ENCODE measurements at places on chromosomes 12 and 14.

DNA sequence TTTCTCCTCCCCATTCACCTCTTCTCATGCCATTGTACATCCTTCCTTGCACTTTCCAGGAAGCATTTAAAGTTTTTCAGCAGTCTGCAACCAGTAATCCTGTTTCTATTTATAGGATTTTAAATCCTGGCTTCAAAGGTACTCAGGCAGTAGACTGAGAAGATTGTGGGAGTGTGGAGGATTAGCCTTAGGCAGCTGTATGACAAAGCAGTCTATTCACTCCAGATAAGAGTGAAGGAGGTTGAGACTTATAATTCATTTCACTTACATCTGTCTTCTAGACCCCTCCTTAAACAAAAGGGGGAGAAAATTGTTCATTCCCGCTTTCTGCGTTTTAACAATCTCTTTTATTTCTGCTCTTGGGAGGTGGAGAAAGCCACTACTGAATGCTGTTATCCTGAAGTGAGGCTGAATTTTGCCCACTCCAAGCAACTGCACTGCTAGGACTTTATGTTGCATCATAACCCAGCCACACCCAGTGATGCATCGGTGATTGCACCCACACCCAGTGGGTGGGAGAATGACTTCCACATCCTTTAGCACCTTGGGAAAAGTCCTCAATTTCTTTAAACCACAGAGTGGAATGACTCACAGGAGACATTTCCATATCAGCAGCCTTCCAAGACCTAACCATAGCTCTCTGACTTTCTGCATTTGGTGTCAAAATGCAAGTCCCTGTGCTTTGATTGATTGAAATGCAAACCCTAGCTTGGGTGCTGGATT lies 382.5 kb upstream of the ATP2B1 start:
- no peak for DNase-seq

GRCh38 chr12:116916714-116917114 lies 6.0 kb downstream of the FBXW8 start:
- DNase-seq: no peak

- DNase-seq: no peak
Measured at GRCh38 chr12:66964629-66965028, 285.8 kb upstream of the GRIP1 start.

- DNase-seq: no peak
Measured at GRCh38 chr12:7197841-7198240, 8.4 kb downstream of the PEX5 start.

GRCh38 chr12:54975272-54975671 lies 9.3 kb downstream of the TESPA1 start:
- DNase-seq: no peak

- no peak for DNase-seq
Measured at GRCh38 chr12:96366381-96366654, 33.9 kb downstream of the CDK17 start.

- DNase-seq: no peak
Measured at GRCh38 chr12:13194401-13195110, 2.0 kb upstream of the EMP1 start.

GRCh38 chr12:45088608-45089007 lies 37.7 kb upstream of the DBX2 start:
- no peak for DNase-seq

DNA sequence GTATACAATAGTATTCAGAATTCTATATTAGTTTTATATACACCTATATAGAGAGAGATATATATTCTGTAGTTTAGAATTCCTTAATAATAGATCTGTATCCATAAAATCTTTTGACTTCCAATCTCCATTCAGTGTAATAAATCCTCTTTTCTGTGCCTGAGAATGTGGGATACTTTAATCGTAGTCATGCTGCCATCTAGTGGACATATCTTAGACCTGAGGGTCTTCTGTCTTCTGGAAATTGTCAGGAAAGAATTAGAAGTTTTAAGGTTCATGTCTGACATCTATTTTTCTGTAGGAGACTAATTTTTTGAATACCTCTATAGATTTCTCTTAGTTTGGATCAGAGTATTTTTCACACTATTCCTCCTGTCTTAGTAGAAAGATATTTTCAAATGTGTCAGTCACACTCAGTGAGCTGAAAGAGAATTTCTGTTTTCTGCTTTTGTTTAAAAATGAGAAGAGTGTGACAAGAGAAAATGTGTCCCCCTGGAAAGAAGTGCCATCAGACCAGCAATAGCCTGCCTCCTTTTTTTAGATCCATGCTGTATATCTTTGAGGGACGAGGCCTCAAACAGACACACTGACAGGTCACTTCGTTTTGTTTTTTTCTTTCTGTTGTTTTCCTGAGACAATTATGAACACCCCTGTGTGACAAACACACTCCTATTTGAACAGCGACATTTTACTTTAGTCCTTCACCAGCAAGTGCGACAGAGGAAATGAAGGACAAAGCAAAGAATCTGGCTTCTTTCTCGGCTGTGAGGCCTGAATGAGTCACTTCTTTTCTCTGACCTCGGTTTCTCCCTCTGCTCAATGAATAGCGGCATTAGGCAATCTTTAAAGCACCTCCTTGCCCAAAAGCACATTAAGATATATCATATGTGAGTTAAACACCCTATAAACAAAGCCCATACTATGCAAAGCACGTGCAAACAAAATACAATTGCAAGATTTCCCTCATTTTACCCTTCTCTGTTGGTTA lies 96.3 kb downstream of the GALC start:
- no peak for DNase-seq

DNA sequence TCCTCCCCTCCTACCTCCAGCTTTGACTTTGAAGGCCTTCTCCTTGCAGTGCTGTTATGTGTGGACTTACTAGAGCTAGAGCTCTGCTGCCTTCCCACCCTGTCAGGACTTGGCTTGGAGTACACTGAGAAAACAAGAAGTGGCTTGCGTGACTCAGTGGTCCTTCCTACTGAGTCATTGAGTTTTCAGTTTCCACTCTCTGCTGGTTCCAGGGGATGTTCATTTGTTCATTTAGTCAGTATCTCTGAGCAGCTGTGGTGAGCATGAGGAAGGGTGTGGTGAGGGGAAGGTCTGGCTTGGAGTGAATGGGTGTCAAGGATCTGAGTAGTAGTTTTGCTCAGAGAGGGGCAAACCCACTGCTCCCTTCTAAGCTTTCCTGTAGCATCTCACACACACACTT lies 17.2 kb upstream of the ELK3 start:
- DNase-seq: no peak

GRCh38 chr12:3256103-3256631 lies 179.0 kb downstream of the TSPAN9 start:
- DNase-seq: no peak

DNA sequence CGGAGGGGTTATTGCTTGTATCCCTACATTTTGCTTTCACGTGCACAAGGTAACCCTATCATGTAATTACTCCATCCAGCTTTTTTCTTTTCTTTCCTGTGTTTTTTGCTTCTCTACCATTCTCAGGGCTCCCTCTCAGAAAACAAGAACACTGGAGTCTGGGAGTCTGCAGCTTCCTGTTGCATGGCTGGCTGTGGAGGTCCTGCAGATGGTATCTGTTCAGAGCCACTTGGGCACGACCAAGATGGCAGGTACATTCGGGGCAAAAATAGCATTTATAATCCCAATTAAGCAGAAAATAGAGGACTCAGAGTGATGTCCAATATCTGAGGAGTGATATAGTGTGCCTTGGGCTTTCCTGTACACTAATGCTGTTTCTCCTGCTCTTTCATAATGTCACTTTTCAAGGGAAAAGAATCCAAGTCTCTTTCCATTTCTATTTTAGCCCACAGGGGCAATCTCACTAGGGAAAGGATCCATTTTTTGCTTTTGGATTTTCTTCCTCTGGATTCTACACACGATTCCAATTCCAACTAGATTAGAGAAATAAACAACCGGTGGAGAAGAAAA lies 3.2 kb upstream of the NUMB start:
- DNase-seq: no peak

GRCh38 chr12:99567072-99567471 lies 80.5 kb upstream of the GARIN6 start:
- DNase-seq: no peak

DNA sequence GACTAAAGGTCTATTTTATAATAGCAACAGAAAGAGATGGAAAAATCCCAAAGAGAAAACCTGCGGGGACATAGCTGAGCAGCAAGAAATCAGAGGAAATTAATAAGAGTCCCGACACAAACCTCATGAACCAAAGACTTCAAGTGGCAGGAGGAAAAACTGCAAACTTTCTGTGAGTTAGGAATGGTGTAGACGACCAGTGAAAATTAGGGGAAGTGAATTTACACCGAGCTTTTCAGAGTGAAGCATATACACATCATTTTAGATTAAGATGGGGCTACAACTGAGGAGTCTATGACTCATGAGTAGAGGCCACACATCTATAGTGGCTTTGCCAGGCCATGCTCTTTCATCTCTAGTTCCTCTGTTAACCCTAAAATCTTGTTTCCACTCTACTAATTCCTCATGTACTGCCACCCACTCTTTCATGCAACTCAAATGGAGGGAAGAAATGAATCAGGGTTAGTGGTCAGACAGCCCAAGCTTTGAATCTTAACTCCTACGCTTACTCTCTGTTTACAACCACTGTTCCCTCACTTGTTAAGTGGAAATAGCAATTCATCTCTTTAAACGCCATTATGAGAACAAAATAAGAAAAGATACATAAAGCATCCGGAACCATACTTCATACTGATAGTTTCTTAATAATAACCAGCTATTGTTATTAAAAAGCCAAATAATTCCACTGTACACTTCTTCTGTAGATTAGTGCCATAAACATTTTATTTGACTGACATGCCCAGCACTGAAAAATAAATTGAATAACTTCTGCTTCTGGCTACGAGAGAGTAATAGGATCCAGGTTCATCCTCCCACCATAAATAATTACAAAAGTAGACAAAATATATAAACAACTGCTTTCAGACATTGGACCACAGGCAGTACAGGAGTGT lies 219.3 kb downstream of the RMST start:
- DNase-seq: no peak

GRCh38 chr14:73613046-73613383 lies 698 bp downstream of the ACOT6 start:
- DNase-seq: no peak

- DNase-seq: no peak
Measured at GRCh38 chr14:50451854-50452253, 55.2 kb upstream of the CDKL1 start.

DNA sequence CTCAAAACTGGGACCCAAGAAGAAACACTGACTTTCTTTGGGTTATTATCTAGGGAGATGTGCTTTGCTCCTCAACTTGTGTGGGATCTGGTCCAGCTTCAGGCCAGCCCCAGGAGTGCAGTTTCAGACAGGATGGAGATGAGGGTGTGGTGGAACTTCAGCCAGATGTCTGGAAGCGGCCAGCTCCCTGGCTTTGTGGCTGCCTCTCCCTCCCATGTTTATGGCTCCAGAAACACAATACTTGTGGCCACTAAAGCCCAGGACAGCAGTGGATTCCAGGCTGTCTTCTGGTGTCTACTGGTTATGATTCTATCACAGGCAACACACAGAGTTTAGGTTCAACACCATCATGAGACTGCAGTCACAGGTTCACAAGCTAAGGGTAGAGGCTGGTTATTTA lies 44.2 kb upstream of the EMP1 start:
- no peak for DNase-seq

- no peak for DNase-seq
Measured at GRCh38 chr12:123934829-123935228, 37.8 kb downstream of the CCDC92 start.

DNA sequence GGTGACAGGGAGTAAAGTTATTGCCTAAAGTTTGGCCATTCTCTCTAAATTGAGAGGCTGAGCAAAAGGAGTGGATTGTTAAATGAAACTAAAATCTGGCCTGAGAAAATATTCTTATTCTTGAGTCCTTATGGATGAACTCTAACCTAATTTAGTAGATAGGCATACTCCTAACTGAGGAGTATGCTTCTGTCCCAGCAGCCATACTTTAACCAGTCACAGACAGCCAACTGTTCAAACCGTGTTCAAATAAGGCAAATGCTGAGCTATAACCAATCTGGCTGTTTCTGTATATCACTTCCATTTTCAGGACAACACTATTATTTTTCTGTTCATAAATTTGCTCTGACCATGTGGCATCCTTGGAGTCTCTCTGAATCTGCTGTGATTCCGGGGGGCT lies 75.9 kb upstream of the RERGL start:
- no peak for DNase-seq

- no peak for DNase-seq
Measured at GRCh38 chr14:67900231-67900630, 80.7 kb downstream of the RAD51B start.

DNA sequence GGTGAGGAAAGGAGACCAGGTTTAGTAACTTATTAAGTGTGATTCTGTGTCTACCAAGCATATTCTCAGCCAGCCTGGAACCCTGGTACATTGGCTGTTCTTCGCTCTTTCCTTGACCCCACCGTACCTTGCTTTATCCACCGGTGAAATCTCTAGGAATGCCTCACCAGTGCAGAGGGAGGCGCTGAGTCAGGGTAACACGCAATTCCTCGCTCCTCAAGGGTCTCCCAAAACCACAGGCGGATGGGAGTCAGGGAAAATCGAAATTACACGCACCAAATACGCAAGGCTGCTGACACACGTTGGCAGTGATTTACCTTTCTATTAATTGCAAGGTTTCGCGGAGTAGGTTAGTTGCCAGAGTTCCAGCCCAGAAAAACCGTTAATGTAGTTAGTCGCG lies 845 bp downstream of the L3HYPDH start:
- DNase-seq: no peak

GRCh38 chr14:88955455-88955854 lies 131.0 kb downstream of the TTC8 start:
- DNase-seq: no peak

DNA sequence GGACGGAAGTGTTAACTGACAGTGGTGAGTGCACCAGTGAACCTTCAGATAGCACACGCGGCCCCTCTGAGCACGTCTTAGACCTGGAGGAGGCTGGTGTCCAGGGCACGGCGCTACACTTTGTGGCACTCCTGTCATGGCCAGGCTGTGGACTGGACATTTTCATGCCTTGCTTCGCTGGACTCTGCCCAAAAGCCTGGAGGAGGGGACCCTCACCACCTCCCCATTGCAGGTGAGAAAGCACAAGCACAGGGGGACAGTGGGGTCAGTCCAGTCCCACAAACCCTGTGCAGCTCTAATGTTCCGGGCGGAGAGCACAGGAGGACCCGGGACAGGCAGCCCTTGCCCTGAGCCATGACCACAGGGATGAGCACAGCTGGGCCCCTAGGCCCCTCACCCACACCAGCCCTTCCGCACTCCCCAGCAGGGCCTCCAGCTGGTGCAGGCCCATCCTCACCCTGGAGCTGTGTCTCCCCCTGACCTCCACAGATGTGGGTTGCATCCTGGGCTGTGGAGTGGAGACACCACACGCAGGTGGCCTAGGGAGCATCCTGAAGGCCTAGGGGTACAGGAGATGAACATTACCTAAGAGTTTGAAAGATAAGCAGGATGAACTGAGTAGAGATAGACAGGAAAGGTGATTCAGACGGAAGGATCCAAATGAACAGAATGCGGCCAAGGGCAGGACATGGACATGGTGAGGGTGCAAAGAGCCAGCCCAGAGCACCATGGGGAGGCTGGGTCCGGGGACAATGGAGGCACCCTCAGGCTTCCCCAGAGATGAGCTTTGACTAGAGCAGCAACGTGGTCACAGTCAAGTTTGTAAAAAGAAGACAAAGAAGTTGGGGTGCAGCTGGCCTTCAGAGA lies 132.8 kb downstream of the BCL11B start:
- DNase-seq: no peak

GRCh38 chr12:80498059-80498728 lies 54.2 kb downstream of the PTPRQ start:
- DNase-seq: no peak

All from activated CD8-positive, alpha-beta memory T cell treated with anti-CD3 and anti-CD28 coated beads for 1 hour (primary cell).